Effector CD8-positive, alpha-beta T cell (primary cell): ENCODE measurements at places on chromosomes 12 and 14.

- no peak for DNase-seq
These were observed 336.4 kb downstream of the LRIG3 start for GRCh38 chr12:58583940-58584339.

DNA sequence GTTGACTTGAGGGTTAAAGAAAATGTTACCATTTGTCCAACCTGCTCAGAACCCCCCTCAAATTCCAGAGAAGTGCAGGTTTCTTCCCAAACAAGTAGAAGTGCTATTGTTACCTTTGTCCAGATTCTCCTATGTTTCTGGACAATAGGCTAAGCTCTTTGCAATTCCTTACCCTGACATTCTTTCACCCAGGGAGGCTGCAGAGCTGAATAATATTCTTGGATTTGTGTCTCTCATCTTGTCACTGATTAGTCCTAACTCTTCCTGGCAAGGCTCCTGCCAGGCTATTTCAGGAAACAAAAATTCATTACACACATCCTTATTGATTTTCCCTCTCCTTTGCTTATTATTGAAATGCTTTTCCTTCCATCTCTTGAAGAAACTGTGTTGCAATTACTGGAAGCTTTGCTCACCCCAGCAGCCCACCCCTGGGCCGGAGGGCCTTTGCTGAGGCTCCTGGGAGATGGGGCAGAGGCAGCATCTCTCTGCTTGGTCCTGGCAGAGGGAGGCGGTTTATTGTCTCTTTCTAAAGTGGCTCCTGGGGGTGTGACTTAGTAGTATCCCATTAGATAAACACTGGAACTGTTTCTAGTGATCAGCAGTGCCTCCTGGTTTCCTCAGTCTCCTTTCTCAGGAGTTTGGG is 207.5 kb upstream of the PELI2 start:
- DNase-seq: no peak

DNA sequence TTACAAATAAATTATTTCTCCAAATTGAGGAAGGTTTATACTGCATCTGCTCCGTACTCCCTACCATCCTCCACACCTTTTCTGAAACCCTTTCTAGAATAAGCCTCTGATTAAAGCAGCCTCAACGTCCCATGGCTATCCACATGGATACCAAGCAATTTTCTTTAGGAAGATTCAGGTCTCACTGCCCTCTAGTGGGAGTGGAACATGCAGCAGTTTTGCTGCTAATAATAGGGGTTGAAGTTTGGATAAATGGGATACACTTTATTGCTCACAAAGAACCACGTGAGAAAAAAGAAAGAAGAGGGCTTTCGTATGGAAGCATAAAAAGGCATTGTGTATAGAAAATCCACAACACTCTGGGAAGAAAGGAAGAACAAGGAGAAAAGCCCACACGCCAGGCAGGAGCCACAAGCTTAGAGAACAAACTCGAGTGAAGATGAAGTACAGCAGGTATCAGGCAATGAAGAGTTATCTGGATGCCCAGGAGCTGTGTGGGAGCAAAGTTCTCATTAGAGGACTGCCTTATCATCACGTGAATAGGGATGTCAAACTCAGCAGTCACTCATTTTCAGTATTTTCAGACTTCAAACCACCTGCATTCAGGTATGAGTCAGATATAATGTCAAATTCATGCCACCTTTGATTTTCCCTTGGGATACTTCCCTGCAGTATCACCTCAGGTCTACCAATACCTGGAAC is 45.8 kb downstream of the CCER1 start:
- DNase-seq: no peak

DNA sequence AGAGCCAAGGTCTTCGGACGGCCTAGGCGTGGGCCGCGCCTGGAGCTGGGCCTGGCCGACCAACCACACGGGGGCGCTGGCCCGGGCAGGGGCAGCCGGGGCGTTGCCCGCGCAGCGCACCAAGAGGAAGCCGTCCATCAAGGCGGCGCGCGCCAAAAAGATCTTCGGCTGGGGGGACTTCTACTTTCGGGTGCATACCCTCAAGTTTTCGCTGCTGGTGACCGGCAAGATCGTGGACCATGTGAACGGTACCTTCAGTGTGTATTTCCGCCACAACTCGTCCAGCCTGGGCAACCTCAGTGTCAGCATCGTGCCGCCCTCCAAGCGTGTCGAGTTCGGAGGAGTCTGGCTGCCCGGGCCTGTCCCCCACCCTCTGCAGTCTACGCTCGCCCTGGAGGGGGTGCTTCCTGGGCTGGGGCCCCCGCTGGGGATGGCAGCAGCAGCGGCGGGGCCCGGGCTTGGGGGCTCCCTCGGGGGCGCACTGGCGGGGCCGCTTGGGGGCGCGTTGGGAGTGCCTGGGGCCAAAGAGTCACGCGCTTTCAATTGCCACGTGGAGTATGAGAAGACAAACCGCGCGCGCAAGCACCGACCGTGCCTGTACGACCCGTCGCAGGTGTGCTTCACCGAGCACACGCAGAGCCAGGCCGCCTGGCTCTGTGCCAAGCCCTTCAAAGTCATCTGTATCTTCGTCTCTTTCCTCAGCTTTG is 4.4 kb upstream of the SHMT2 start:
- peak; percentile 63 for DNase-seq

GRCh38 chr12:74021937-74022336 is 515.7 kb upstream of the ATXN7L3B start:
- no peak for DNase-seq

- no peak for DNase-seq
These were observed 351.1 kb upstream of the FLRT2 start for GRCh38 chr14:85178864-85179263.

DNA sequence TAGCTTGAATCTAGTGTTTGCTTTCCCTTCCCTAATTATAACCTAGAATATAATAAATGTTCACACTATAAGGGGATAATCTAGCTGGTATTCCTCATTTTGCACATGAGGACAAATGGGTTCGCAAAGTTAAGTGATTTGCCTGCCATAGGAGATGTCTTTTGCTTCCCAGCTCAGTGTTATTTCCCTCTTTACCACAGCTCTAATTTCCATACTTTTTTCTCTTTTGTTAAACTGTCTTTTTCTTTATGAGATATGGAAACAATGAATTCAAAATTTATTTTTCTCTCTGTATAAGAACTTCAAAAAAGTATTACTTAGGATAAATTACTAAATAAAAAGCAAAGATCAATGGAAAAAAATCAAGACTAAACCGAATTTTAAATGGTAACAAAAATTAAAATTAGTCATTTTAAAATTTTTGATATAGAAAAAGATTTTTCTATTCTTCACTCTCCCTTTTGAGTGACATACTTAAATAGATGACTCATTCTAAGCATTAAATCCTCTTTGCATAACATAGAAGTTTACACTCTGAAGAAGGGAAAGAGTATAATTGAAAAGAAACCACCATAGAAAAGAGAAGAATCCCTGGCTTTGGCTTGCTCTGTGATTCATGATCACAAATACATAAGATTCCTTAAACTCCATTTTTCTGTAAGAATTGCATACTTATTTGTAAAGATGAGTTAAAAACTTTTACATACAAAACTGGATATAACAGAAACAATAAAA is 97.3 kb downstream of the INSM2 start:
- DNase-seq: no peak

DNA sequence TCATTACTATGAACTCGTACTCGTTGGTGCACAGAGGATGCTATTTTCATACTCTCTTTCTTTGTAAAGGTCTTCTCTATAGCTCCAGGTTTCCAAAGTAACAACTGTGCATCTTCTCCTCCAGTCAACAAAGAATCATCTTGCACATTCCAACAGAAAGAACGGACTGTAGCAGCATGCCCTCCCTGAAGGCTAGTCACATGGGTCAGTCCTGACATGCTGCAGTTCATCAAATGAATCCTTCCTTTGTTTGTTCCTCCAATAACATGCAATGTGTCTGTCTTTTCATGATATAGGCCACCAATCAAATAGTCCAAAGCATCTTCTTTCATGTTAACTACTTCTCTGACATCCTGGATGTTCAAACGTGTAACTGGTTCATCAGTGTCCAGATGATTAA is 42.9 kb downstream of the WDR89 start:
- DNase-seq: no peak

DNA sequence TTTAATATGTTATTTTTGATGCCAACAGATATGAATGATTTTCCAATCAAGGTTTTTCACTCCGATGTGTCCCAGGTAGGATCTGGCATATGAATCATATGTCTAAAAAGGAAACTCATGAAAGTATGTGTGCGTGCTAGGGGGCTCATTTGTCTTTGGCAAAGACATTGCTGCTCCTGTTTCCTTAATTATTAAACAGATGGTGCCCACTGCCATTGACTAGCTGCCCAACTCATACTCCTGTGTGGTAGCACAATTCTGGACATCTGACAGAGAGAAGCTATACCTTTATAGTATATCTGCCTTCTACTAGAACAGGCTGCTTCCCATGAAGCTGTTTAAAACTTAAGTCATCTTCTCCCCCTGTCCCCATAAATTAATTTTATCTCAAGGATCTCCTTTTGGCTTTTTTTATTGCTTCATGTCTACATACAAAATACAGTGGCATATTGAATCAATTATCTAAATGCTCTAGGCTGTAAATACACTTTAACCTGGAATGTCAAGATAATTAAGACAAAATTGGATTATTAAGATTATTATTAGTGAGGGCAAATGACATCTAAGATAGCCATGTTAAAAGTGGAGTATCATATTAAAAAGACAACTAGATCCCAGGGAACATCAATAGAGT is 1.4 kb upstream of the PDE3A start:
- no peak for DNase-seq

GRCh38 chr14:104863131-104863862 is 1.8 kb upstream of the CEP170B start:
- DNase-seq: no peak

GRCh38 chr12:9919443-9919842 is 12.7 kb downstream of the CLEC2A start:
- DNase-seq: no peak
